ENCODE measurements at places on chromosomes 13 and 19.

- peak; percentile 22 for DNase-seq
These were observed 63.4 kb downstream of the KCTD12 start for GRCh38 chr13:76822698-76823267.

GRCh38 chr13:33577007-33577406, 240.9 kb upstream of the RFC3 start:
- no peak for DNase-seq

GRCh38 chr19:6593651-6594416, 2.9 kb upstream of the CD70 start:
- no peak for DNase-seq

DNA sequence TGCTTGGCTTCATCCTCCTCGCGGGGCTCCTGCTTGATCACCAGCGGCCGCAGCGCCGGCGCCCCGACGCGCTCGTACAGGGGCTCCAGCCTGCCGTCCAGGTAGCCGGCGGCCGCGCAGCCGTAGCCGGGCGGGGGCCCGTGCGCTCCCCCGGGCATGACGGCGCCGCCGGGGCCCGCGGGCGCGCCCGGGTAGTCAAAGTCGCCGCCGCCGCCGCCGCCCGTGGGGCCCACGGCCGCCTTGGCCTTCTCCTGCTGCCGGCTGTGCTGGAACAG, 497 bp downstream of the CEBPA start:
- peak; percentile 67 for DNase-seq

DNA sequence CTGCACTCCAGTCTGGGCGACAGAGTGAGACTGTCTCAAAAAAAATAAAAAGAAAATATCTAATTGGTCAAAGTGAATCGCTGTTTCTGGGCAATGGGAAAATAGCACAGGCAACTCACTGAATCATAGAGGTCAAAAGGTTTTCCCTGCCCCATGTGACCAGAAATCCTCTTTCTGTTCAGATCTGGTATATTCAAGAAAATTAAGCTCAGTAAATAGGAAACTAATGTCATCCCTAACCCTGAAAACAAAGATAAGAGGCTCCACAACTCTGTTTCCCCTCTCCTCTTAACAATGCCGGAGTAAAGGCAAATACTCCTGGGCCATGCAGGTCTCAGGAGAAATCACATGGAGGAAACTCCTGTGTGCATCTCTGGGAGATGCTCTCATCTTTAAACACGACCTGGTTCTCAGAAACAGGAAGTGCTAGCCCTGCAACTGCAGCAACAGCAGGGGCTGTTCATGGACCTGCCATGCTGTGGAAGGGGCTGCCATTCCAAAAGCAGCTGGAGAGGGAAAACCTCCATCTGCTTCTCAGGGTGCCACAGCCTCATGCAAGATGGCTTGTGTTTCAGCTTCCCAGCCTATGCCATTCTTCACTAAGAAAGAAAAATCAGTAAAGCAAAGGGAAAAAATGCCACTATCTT, 47.5 kb upstream of the SLC7A9 start:
- no peak for DNase-seq

DNA sequence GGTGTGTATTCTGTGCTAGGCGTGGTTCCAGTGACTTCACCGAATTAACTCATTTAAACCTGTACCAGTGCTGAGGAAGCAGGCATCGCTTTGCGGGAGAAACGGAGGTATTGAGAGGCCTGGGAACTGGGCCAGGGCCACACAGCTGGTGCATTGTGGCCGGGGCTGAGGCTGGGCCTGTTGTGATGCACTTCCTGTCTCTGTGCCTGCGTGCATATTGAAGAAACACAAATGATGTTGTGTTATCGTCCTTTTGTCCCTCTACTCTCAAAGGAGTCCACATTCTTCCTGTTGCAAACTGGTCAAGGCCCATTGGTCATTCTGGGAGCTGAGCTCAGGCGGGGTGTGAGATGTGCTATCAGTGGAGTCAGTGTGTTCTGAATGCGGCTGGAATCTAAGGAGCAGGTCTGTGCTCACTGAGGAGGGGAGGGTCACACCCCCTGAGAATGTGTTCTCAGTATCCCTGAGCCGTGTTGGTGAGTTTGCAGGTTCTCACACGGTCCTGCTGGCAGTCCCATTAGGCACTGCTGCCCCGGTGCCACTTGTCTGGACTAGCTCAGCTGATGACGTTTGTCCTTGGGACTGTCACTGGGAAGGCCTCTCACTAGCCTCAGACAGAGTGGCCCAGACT, 62.1 kb downstream of the ARHGEF7 start:
- no peak for DNase-seq

DNA sequence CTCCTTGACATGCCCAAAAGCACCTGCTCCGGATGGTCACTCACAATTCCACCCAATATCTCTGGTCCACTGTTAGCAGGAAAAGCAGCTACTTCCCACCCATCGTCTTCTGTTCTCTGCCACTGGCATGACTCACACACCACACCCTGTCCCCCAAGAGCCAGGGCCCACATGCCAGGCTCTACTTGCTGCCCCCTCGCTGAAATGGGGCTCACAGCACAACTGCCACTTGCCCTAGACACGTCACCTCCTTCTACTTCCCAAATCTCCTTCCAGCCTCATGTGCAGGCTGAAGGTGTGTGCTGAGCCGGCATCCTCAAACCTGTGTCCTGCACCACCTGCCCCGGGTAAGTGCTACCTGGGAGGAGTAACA, 65.0 kb downstream of the TBC1D4 start:
- DNase-seq, result no peak

- no peak for DNase-seq
These were observed 30.1 kb downstream of the RCBTB2 start for GRCh38 chr13:48502601-48503319.

DNA sequence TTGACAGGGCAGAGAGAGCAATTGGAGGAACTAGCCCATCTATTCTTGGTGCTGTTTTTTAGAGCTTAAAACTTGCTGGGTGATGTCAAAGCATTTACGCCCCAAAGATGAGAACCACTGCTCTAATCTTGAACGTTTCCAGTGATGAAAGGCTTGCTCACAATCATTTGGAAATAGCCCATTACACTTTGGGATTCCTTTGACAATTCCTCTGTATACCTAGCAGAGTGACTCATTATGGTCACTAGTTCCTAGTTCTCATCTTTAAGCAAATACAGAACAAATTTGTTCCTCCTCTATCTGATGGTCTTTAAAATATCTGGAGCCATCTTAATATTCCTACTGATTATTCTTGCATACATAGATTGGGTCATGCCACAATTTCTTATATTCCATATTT, 112.3 kb downstream of the GPC6 start:
- DNase-seq, result no peak

- DNase-seq, result peak; percentile 75
These were observed 117.0 kb downstream of the DCT start for GRCh38 chr13:94362411-94362909.

DNA sequence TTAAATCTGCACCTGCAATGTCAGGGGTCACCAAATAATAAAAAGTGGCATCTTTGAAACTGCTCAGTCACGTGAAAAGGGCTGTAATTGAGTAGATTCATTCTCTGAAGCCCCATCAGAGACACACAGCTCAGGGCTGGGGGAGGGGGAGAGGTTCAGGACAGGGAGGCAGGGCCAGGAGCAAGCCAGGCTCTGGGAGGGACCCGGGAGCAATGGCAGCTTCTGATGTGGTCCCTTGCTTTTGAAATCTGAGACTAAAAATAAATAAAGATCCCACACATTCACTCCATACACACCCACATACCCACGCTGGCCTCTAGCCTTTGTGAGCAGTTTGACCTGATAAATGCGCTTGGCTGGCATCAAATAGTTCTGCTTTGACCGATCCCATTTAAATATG, 32.8 kb downstream of the GSX1 start:
- no peak for DNase-seq

GRCh38 chr19:51084505-51084904, 1.8 kb upstream of the KLK14 start:
- no peak for DNase-seq

GRCh38 chr13:41458761-41459431, 1.5 kb downstream of the RGCC start:
- peak; percentile 38 for DNase-seq

- no peak for DNase-seq
These were observed 19.4 kb downstream of the CLDN10 start for GRCh38 chr13:95571941-95572340.

DNA sequence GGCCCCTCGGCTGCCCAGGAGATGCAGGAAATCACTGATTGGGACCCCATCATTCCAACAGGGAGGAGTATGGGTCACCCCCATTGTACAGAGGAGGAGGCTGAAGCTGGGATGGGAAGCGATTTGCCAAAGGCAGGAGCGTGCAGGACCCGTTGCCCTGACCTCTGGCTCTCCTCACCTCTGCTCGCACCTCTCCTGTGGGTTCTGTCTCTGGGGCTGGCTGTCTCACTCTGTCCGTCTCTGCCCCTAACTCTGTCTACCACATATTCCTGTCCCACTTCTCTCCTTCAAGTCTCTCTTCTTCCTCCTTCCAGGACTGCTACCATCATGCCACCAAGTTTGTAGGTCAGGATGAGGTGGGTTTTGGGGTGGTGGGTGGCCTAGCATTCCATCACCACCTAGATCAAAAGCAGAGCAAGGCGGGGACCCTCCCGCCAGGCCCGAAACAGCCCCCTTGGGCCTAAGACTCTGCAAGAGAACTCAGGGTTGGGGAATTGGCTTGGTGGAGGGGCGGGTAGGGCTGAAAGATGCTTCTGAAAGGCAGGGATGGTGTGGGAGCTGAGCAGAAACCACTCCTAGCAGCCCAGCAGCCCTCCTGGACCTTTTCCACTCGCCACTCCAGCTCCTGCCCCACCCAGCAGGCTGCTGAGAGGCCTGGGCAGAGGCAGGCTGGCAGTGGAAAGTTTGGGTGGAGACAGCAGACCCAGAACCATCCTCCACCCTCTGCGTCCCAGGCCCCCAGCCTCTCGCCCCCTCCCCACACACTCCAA, 1.0 kb upstream of the LGALS7 start:
- no peak for DNase-seq

DNA sequence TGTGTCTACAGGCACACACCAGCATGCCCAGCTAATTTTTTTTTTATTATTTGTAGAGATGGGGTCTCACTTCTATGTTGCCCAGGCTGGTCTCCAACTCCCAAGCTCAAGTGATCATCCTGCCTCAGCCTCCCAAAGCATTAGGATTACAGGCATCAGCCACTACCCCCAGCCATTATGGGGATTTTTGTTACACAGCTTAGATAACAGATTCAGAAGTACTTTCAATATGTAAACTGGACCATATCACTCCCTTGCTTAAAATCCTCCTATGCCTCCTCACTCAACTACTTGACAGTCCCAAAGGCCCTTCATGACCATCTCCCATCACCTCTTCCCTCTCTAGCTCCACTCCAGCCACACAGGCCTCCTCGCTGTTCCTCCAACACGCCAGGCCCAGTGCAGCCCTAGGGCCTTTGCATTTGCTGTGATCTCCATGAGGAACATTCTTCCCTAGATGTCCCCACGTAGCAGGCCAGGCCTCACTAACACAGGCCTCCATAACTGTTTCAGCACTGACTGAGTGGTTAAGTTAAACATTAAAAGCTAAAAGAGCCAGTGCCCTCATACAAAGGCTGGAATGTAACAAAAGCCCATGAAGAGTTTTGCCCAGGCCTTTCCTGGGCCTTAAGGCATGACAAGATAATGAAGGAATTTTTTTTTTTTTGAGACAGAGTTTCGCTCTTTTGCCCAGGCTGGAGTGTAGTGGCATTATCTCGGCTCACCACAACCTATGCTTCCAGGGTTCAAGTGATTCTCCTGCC, 2.5 kb downstream of the DOHH start:
- DNase-seq, result no peak

DNA sequence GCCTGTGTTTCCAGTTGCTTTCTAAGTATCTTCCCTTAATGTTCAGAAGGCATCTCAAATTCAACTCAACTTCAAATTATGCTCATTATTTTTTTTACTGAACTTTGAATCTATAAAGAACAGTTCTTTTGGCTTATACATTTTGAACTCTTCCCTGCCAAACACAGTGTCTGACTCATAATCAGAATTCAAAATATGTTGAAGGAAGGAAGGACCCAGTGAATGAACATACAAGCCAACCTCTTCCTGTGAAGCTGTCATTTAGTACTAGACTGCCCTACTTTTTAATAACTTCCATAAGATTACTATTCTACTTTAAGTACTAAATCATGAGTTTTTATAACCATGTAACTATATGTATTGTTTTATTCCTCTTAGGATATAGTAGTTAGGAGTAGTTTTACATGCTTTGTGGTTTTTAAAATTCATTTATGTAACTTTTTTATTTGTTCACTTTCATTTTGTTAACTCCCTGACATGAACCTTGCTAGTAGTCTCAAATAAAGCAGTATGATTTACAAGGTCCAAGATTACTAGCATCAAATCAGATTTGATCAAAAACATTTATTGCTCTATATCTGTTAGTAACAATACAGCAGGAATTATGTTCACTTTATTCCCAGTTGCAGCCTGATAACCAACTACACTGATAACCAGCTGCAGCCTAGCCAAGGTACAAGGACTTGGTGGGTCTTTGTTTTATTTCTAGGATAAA, 6.4 kb downstream of the NUDT15 start:
- no peak for DNase-seq

DNA sequence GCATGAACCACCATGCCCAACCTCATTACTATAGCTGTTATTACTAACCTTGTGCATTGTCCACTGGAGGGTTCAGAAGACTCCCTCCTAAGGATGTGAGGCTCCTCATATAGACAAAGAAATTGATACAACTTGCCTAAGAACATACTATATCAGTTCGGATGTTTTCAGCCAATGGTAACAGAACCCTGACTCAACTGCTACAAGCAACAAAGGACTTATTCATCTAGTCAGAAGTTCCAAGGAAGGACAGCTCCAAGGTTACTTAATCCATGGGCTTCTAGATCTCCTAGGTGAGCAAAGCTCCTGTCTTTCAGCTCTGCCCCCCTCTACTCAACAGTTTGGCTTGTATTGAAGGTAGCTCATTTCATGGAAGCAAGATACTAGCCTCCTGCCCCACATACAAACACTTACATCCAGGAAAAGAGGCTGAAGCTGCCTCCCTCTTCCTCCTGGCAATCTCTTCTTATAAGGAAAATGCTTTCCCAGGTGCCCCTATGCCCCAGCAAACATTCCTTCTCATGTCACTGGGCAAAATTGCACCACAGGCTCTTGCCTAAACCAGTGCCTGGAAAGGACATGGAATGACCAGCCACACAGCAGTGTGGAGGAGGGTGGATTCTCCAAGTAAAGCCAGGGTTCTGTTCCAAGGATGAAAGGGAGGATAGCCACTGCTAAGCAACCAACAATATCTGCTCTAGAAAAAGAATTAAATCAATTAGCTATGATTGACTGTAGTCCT, 497.8 kb downstream of the FOXO1 start:
- DNase-seq, result no peak

DNA sequence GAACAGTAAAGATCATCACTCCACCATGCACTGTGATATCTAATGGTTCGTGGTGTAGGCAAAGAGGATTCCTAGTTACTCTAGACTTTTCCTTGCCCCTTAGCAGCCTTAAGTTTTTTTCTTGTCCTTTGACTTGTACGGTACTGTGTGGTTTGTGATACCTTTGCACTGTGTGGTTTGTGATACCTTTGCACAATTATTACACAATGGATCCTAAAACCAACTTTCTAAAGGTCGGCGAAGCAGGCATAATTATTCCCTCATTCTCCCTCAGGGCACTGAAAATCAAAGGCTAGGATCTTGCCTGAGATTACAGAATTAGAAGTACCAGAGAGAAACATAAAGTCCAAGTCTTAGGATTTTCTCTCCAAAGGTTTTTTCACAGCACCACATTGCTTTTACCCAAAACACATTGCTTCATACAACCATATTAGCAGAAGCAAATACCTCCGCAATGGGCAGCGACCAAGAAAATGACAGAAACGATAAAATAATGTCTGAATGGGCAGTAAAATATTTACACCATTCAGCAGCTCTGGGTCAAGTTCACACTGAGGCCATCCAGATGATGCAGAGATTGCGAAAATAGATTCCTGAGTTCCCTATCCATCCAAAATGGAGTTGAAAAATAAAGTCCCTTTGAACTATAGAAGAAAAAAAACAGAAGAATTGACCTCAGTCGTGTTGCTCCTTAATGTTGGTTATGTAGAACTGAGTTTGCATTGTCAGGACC, 106.4 kb downstream of the FGF14 start:
- no peak for DNase-seq
